Amniotic epithelial cell (primary cell): ENCODE measurements at places on chromosomes 16 and 17.
A peak's percentile ranks its signal among the peaks of the same experiment; 100 is the strongest.

- peak; percentile 84 for DNase-seq
Observed at GRCh38 chr16:84673203-84673535, 24.9 kb downstream of the KLHL36 start.

DNA sequence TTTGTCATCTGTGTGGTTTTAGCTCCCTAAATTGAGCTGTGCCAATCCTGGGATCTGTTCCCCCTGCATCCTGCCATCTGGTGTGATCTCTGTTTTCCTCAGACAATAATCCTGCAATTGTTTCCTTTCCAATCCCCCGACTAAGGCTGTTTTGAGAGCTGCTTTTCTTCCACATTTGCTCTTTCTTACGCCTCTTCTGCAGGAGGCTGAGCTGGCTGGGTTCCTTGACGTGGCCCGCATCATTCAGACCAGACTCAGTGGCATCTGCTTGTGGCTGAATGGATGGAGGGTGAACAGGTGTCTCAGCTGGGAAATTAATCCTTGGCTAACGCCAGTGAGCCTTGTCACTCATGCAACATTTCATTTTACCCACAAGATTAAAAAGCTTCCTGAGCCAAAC lies 9.8 kb upstream of the MED9 start:
- DNase-seq, result no peak

- DNase-seq, result no peak
Observed at GRCh38 chr16:67082100-67082499, 27.6 kb upstream of the PHAF1 start.

DNA sequence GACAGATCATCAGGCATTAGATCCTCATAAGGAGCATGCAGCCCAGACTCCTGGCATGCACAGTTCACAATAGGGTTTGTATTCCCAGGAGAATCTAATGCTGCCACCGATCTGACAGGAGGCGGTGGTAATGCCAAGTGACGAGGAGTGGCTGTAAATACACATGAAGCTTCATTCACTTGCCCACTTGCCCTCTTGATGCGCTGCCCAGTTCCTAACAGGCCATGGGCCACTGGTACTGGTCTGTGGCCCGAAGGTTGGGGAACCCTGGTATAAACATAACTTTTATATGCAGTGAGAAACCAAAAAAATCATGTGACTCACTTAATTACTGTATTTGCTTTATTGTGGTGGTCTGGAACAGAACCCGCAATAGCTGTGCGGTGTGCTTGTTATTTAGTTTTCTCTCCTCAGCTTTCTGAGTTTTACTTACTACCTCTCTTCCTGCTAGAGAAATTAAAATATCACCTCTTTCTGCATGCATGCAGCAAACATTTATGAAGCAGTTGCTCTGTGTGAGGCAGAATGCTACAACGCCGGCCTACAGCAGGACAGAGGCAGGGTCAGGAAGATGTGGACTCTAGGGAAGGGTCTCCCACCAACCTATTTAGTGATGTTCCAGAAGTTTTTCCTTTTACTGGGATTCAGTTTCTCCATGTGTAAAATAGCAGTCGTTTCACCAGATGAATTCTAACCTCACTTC lies 151.3 kb downstream of the MAF start:
- DNase-seq, result no peak

DNA sequence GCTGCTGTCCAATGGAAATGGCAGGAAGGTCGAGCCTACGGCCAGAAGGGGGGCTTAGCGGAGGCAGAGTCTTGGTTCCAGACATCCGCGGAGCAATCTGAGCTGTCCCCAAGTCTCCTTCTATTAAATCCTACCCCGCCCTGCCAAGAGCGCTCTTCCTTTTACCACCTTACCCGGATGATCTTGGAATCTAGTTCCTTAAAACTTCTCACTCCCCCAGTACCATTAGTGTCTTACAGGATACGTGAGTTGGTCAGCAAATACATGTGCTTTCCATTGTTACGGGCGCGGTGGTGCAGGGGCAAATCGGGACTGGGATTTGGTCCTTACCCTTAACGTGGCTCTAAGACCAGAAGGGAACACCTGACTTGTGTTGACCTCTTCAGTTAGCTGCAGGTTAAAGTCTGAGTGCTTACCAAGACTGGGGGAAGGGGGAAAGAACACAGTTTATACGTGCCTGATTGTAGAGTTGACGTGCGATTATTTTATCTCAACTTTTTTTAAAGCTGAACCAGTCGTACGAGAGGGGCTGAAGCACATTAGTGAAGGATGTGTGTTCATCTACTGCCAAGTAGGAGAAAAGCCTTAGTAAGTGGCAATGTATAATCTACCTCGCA lies 495 bp downstream of the TXNDC17 start:
- DNase-seq, result no peak

GRCh38 chr17:72249441-72249840 lies 128.6 kb downstream of the SOX9 start:
- peak; percentile 12 for DNase-seq

DNA sequence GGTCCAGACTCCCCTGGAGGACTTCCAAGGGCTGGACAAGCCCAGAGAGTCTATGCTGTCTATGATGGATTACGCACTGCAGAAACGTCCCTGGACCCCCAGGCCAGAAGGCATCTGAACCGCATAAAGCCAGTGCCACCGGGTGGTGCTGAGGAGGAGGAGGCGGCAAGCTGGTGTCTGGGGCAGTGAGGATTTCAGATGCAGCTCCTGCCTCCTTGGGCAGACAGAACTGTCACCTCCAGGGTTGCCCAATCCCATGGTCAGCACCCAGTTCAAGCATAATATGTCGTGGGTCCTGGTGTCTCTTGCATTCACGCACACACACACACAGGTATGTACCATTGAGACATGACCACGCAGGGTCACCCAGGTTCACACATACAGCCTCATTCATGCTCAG lies 25.6 kb downstream of the RAP1GAP2 start:
- no peak for DNase-seq

DNA sequence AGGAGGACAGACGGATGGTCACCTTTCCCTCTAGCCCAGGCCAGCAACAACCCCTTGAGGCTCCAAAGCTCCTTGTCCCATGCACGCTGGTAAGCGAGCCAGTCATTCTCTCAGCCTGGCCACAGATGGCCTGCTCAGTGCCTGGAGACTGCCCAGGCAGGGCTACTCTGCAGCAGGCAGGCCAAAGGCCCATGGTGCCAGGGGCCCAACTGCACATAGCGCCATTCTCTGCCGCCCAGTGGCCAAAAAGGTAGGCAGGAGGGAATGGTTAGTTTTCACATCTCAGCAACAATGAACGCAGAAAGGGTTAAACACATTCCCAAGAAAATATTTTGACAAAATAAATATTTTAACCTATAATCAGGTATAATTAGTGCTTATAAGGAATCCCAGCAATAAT lies 7.7 kb upstream of the SREBF1 start:
- no peak for DNase-seq

DNA sequence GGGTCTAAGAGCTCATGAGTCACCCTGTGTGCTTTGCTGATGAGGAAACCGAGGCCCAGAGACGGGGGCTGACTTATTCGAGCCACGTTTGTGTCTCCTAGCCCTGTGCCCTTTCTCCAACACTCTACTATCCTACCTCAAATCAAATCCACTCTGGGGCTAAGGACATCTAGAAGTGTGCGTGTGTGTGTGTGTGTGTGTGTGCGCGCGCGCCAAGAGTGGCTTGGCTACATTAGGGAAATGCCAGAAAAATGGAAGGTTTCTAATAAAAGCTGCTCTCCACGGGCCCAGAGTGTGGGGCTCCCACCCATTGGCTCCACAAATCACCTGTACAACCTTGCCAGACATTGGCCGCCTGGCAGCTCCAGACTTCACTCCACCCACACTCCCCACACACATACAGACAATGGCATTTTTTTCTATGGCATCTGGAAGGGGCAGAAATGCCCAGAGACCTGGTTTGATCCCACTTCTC lies 30.3 kb upstream of the PHOSPHO1 start:
- peak; percentile 87 for DNase-seq

- DNase-seq, result peak; percentile 96
Observed at GRCh38 chr17:8192070-8192815, 2.3 kb upstream of the BORCS6 start.

DNA sequence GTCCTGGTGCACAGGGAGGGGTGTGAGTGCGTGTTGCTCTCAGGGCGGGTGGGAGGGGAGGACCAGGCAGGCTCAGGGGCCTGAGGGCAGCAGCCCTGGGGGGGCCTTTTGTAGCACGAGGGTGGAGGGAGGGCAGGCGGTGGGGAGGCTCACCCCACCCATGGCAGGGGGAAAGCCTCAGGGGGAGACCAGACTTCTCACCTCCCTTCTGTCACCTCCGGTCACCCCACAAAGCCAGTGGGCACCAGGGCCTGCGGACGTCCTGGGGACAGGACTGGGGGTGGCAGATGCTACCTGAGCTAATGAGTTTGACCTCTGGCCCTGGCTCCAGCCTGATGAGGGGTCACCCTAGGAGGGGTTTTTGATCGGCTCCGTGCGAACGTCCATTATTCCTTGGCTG lies 39.0 kb downstream of the SOX8 start:
- no peak for DNase-seq

DNA sequence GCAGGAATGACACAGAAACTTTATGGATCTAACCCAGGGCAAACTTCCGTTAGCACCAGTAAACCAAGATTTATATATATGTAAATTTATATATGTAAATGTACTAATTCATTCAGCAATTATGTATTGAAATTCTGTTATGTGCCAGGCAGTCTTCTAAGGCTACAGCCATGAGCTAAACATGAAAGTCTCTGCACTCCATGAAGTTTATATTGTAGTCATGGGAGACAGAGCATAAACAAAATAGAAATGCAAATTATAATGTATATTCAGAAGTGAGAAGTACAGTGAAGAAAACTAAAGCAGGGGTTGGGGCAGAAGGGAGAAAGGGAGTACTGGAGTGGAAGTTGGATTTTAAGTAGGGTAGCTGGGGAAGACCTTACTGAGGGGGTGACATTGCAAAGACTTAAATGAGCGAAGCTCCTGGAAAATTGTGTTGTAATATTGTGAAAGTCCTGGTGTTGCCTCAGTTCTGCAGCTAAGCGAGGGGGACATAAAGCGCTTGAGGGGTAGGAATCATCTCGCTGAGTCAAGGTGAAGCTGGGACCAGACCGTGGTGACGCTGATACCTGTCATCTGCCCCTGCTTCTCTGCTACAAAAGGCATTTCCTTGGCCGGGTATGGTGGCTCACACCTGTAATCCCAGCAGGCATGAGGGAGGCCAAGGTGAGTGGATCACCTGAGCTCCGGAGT lies 64.8 kb downstream of the YPEL2 start:
- no peak for DNase-seq

DNA sequence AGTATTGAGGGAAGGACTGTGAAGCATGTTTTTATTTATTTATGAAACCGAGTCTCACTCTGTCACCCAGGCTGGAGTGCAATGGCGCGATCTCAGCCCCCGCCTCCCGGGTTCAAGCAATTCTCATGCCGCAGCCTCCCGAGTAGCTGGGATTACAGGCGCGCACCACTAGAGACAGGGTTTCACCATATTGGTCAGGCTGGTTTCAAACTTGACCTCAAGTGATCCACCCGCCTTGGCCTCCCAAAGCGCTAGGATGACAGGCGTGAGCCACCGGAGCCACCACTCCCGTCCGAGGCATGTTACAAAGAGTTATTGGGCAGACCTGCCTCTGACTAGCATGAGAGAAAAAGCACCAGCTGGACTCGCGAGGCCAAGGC lies 3.1 kb downstream of the MRPL12 start:
- DNase-seq, result no peak

GRCh38 chr16:53085369-53085843 lies 30.6 kb downstream of the CHD9 start:
- DNase-seq, result peak; percentile 62

- DNase-seq, result peak; percentile 23
Observed at GRCh38 chr17:18994631-18995030, 9.9 kb downstream of the FAM83G start.

- no peak for DNase-seq
Observed at GRCh38 chr16:54159490-54160080, 127.0 kb downstream of the IRX3 start.

DNA sequence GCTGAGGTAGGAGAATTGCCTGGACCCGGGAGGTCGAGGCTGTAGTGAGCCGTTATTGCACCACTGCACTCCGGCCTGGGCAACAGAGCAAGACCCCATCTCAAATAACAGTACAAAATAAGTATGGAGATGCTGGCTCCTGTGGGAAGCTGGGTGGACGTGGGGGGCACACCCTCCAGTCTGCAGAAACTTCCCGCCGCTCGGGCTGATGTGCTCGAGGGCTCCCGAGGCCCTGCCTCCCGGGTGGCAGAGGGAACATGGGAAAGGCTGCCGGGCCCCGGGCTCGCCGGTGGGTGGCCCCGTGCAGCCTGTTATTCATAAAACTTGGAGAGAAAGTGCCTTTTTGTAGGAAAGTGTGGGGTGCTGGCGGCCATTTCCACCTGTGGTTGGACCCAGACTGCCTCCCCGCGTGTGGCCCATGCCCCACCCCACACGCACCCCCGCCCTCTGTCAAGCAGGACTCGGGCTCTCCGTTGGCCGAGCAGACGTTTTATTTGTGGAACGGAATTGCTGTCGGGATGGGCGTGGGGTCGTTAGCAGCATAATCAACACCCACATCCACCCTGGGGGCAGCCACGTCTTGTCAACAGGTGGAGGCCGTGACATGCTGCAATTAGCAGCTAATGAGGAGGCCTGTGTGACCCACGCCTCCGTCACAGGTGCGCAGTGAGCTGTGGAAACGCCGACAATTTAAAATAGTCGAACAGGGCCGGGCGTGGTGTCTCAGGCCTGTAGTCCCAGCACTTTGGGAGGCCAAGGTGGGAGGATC lies 7.4 kb upstream of the CIAO3 start:
- no peak for DNase-seq

DNA sequence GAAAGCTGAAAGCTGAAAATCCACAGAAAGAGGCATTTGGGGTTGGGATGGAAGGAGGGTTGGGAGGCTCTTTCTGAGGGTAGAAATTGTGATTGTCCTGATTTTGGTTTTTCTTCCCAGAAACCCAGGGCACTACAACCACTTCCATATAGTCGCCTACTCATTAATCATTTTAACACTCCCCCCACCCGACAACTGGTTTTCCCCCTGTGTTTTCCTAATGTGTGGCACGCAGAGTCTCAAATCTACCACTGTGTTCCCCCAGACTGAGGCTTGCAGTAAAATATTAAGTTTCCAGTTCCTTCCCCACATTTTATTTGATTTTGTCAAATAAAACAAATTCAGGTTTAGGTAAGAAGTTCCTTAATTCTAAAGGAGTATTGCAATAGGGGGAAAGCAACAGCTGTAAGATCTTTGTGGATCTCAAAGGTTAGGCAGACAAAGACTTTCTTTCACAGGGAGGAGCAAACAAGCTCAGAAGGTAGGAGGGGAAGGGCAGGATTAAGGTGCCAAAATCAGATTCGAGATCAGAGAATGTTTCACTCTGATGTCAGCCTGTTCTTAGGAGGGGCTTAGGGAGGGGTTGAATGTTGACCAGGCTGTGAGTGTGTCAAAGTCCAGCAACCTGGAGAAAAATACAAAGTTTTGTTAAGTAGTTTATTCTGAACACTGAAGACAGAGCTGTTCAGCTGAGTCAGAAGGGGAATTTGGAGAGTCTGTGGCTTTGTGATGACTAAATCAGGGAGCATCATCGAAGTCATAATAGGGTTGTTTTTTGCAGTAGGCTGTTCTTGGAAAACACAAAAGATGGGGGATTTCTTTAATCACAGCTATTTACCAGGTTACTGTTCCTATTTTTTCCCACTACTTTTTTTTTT lies 3.6 kb downstream of the ZNF267 start:
- peak; percentile 93 for DNase-seq

- no peak for DNase-seq
Observed at GRCh38 chr16:49543631-49543946, 170.0 kb downstream of the C16orf78 start.

GRCh38 chr17:73770115-73770848 lies 126.0 kb upstream of the SDK2 start:
- peak; percentile 49 for DNase-seq

- no peak for DNase-seq
Observed at GRCh38 chr17:21462237-21462636, 86.1 kb downstream of the KCNJ12 start.
